AG04449 (cell line): ENCODE measurements at places on chromosomes 11 and 22.
A peak's percentile ranks its signal among the peaks of the same experiment; 100 is the strongest.

DNA sequence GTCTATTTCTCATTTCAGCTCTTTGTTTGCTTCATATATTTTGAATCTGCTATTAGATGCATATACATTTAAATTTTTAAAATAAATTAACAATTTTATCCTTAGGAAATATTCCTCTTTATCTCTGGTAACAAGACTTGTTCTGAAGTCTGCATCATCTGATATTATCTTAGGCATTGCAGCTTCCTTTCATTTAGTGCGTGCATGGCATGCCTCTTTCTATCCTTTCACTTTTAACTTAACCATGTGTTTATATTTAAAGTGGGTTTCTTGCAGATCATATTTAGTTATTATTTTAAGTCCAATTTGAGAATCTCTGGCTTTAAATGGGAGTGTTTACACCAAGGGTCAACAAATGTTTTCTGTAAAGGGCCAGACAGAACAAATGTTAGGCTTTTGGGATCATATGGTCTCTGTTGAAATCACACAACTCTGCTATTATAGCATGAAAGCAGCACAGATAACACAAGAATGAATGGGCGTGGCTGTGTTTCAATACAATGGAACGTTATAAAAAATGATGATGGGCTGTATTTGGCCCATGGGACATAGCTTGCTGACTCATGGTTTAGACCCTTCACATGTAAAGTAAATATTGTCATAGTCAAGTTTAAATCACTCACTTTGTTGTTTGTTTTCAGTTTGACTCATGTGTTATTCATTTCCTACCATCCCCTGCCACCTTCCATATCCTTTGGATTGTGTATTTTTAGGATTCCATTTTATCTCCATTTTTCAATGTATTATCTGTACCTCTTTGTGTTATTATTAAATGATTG lies 83.9 kb upstream of the SNX19 start:
- DNase-seq, result peak; percentile 55

DNA sequence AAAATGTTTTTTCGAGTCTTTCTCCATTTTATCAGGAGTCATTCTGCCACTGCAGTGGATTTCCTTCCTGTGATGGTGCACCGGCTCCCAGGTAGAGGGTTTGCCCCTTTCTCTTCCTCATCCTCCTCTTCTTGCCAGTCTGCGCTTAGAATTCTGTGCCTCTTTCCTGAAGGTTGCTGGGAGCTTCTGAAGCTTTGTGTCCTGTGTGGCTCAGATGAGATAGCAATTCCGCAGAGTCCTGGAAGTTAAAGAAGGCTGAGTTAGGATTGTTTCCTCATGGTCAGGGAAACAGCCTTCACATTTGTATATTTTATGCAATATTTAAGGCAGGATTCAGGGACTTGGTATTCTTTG lies 264 bp downstream of the BCO2 start:
- no peak for DNase-seq

DNA sequence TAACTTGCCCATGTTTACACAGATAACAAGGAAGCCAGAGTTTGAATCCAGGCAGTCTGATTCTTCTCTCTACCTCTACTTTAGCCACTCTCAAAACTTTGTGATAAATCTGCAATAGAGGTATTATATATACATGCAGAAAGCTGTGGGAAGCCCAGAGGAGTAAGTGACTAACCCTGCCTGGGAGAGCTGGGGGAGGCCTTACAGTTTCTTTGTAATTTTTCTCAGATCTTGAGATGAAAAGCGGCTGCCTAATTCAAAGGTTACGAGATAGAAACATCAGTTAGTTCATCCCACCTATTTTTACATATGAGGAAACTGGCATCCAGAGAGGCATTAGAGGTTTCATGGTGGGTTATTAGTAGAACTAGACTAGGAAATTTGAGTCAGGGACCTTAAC lies 4.9 kb downstream of the STIM1 start:
- DNase-seq, result no peak

DNA sequence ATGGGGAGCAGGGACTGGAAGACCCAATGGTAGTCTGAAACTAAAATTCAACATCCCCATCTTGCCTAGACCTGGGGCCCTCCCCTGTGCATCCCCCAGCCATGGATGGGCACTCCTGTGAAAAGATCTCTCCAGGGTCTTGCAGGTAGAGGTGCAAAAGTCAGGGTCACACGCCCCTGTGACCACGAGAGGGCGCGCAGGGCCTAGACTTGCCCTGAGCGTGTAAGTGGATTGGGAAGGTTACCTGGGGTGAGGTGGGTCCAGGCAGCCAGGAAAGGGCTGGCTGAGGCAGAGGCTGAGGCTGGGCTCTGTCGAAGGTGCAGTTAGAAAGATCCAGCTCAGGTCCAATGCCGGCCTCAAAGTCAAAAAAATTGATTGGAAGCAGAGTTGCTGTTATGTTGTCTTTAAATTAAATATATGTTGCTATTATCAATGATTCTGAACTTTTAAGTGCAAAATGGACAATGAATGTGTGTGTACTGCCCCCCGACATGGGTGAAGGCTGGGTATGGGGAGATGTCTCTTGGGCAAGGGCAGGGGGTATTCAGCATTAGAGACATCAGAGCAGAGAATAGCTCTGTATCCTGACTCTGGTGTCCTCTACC lies 4.8 kb upstream of the POU2F3 start:
- DNase-seq, result no peak

DNA sequence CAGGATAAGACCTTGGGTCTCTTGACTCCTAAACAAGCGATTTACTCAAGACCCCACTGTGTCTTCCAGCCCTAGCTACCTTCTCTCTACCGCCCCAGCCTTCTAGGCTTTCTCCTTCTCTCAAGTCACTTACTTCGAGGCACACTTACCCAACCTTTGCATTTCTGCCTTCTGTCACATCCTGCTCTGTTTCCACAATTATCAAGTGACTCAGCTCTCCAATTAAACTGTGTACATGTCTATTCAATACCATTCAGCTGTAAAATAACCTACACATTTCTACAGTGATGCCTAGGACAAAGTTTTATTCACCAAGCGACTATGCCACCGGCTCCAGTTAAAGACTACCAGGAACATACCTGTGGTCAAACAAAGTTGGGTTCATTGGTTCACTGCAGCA lies 69.0 kb downstream of the LARGE1 start:
- DNase-seq, result no peak

DNA sequence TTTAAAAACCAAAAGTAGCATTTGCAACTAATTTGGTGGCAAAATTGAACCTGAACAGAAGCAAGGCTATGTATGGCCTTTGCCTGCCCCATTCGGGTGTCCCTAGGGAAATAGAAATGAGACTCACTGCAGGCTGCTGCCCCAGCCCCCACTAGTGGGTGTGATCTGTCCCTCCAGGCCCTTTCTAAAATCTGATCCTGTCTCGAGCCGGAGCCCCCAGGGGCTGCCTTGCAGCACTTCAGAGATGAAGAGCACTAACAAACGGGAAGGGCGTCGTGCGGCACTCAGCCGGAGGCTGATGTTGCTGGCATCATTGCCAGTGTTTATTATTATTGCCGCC lies 43.2 kb downstream of the CD82 start:
- DNase-seq, result no peak

GRCh38 chr11:116527180-116527991 lies 245.4 kb downstream of the BUD13 start:
- no peak for DNase-seq

GRCh38 chr11:79055856-79056631 lies 384.8 kb downstream of the TENM4 start:
- DNase-seq, result peak; percentile 31

GRCh38 chr11:3796346-3796745 lies 1.0 kb downstream of the NUP98 start:
- no peak for DNase-seq

- DNase-seq, result no peak
Measured at GRCh38 chr11:33891714-33892327, at the start of gene LMO2. Gene LMO2 (minus strand): TSS chr11:33892076. CDS start chr11:33869716, 22,360 bp downstream.

DNA sequence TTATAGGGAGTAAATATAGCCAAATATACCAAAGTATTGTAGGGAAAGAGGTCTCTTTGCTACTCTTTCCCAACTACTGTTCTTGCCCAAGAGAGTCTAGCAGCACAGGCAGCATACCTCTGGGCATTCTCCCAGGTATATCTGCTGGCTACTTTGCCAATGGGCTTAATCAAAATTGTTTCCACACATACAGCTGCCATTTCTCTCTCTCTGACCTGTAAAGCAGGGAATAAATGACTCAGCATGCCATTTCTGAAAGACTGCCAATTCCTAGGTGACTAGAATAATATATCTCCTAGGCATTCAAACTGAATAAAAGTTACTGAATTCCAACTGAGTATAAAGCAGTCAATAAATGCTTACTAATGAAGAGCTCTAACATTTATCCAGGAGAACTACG lies 44.6 kb downstream of the RDX start:
- peak; percentile 12 for DNase-seq

DNA sequence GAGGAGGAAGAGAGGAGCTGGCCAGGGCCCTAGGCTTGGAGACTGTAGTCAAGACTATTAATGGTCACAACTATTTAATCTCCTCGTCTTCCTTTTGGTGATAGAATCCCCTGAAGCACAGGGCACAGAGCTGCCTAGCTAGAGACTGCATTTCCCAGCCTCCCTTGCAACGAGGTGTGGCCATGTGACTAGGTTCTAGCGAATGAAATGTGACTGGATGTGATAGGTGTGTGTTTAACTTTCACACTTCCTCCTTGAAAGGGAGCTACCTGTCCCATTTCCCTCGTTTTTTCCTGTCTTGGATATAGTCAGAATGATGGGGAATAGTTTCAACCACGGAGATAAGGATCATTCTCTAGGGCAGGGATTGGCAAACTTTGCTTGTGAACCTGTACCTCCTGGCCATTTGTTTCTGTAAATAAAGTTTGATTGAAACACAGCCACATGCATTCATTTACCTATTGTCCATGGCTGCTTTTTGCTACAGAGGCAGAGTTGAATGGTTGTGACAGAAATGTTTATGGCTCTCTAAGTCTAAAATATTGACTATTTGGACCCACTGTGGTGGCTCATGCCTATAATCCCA lies 313.5 kb downstream of the MIAT start:
- DNase-seq, result no peak

DNA sequence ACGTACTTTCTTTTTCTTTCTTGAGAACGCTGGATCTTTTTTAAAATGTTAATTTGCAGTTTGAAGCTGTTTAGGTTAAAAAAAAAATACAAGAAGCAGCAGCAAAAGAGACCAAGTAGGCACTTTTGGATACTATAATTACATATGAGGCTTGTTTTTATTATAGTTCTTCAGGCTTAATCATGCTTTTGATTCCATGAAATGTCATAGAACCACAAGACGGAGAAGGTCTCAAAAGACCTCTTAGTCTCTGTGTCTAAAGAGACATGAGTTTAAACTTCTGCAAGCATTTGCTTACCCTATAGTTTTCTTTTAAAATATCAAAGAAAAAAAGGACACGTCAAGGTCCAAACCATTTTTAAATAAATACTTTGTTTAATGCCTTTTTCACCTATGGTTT lies 18.8 kb upstream of the MMP20 start:
- no peak for DNase-seq

DNA sequence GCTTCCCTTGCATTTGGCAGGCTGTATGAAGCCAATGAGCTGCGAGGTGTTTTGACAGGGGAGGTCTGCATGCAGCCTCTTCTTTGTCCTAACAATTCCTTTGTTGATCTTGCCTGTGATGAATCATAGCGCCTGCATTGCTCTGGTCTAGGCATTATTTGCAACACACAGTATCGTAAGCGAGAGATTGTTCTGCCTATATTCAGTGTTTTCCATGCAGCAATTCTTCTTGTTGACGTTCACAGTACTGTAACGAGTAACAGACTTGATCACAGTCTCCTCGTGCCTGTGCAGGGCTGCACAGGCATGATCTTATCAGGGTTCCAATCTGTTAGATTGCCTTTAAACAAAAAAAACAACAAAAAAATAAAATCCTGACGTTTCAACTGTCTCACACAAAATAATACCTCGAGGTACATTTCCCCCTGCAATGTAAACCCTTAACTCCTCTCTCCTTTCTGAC lies 13.9 kb upstream of the ADSL start:
- DNase-seq, result no peak

- no peak for DNase-seq
Measured at GRCh38 chr11:36657610-36658267, 59.7 kb upstream of the RAG2 start.

DNA sequence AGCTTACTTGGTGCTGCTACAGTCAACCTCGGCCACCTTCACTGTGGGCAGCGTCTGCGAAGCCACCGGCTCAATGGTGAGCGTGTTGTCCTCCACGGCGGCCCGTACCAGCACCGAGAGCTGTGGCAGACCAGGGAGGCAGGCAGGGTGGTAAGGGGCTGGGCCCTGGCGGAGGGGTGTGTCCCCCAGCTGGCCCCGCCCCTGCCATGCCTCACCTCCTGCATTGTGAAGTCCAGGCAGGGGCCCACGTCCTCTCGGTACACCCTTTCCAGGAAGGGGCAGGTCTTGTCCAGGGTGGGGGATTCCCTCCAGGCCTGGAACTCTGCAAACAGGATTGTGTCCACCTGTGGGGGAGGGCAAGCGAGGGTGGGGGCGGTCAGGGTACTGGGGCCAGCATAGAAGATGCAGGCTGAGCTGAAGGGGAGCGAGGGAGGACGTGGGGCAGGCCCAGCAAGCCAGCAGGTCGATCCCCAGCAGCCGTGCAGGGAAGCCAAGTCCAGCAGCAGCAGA lies 12.8 kb downstream of the RAB3IL1 start:
- no peak for DNase-seq

GRCh38 chr22:47367993-47368945 lies 605.8 kb downstream of the TBC1D22A start:
- DNase-seq, result no peak

GRCh38 chr11:110971140-110971539 lies 258.9 kb upstream of the ARHGAP20 start:
- no peak for DNase-seq

DNA sequence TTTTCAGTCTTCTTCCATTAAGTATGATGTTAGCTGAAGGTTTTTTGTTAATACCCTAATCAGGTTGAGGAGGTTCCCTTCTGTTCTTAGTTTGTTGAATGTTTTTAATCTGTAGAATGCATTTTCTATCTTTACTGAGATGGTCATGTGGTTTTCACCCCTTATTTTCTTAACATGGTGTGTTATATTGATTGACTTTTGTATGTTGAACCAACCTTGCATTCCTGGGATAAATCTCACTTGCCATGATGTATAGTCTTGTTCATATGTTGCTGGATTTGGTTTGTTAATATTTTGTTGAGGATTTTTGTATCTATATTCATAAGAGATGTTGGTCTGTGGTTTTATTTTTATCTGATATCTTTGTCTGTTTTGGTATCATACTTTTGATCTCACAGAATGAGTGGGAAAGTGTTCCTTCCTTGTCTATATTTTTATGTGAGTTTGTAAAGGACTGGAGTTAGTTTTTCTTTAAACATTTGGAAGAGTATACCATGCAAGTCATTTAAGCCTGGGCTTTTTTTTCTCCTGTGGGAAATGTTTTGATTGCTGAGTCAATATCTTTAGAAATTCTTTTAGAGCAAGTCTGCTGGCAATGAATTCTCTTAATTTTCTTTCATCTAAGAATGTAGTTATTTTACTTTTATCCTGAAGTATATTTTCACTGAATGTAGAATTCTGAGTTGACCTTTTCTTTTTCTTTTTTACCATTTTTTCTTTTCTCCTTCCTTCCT lies 5.5 kb upstream of the P4HA3 start:
- DNase-seq, result peak; percentile 23

- DNase-seq, result no peak
Measured at GRCh38 chr11:132913295-132913694, 619.0 kb downstream of the OPCML start.

- DNase-seq, result no peak
Measured at GRCh38 chr11:93783765-93784144, 327 bp upstream of the MED17 start.

GRCh38 chr11:3137486-3138177 lies 27.5 kb downstream of the OSBPL5 start:
- no peak for DNase-seq

- no peak for DNase-seq
Measured at GRCh38 chr11:117733316-117733715, 63.7 kb downstream of the DSCAML1 start.

- DNase-seq, result no peak
Measured at GRCh38 chr11:27216270-27217149, 146.5 kb downstream of the CCDC34 start.
